ENCODE measurements at places on chromosomes 6 and 20.

- no peak for DNase-seq
Observed at GRCh38 chr6:89597372-89597771, 41.2 kb downstream of the LYRM2 start.

GRCh38 chr20:23249541-23249940 lies 101.0 kb upstream of the NXT1 start:
- no peak for DNase-seq

DNA sequence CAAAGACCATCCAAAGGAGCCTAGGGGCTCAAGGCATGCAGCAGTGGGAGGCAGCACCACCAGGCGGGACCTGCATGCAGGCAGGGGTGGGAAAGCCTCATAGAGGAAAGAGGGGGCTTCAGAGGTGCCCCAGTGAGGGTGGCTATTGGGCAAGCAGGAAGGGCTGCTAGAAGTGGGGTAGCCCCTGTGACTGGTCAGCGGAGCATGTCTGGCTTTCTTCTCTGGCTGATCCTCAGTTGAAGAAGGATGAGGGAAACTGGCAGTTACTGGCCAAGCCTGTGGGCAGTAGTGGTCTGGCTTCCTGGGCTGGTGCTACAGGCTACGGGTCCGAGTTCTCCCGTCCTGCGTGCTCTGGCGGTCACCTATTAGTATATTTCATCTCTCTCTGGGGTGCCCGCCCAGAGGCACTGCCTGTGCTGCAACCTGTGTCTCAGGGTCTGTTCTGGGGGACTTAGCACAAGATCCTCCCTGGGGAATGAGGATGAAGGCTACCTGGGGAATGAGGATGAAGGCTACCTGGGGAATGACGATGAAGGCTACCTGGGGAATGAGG lies 35.9 kb upstream of the CST7 start:
- no peak for DNase-seq

DNA sequence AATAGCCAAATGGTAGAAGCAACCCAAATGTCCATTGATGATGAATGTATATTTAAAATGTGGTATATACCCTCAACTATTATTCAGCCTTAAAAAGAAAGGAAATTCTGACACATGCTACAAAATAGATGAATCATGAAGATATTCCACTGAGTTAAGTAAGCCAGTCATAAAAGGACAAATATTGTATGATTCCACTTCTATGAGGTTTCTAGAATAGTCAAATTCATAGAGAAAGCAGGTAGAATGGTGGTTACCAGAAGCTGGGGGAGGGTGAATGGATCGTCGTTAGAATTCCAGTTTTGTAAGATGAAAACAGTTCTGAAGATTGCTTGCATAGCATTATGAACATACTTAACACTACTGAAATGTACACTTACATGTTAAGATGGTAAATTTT lies 214.3 kb upstream of the MYLIP start:
- no peak for DNase-seq

DNA sequence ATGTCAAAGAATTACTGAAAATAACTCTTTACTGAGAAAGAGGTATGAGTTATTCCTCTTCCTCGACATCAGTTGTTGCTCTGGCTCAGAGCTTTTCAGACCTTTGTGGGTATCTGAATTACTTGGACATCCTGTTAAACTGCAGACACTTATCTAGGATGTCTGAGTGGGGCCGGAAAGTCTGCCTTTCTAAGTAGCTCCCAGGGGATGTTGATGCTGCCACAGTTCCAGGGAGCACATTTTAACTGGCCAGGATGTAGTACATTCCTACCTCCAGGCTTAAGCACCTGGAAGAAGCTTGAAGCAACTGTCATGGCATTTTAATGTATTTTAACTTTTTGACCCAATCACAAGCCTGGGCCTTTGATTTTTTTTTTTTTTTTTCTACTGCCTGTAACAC lies 265.8 kb upstream of the PLCB4 start:
- DNase-seq = no peak

GRCh38 chr6:64411226-64411625 lies 775.6 kb downstream of the PHF3 start:
- DNase-seq = no peak

- DNase-seq = no peak
Observed at GRCh38 chr20:36632487-36633284, 13.3 kb downstream of the SLA2 start.
